ENCODE measurements at places on chromosomes 1 and 21.
A peak's percentile ranks its signal among the peaks of the same experiment; 100 is the strongest.

GRCh38 chr1:41765152-41765551 is 153.6 kb downstream of the HIVEP3 start:
- no peak for DNase-seq

DNA sequence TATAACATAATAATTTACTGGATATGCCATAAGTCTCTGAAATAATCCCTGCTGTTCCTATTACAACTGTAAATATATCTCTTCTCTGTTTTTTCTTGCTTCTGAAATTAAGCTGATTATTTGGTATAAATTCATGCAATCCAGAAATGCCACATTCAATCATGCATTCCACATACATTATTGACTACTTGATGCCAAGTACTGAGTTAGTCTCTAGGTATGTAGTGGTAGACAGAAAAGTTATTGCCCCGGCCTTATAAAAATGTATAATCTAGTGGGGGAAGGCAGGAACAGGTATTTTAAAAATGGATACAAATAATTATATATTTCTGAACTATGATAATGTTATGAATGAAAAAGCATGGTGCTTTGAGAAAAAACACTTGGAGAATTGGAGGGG is 338.6 kb upstream of the SNX7 start:
- DNase-seq, result no peak

- no peak for DNase-seq
Observed at GRCh38 chr21:30689822-30690221, 28.8 kb downstream of the KRTAP21-3 start.

- DNase-seq, result no peak
Observed at GRCh38 chr1:211764701-211765100, 65.9 kb downstream of the LPGAT1 start.

DNA sequence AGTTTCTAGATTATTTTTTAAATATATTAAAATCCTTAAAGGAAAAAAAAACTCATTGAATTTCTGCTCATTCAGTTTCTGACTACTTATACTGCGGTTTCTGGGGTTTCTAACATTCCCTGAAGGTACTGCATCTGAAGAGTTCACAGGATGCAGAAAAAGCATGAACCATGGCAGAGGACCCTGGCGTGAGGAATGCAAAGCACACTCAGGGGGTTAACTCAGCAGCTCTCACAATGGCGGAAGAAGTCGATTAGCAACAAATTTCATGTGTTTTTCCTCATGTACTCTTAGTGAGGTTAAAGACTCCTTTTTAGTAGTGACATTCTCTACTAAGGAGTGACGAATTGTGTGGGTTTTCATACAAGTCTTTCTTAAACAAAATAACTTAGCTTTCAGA is 975.6 kb downstream of the NCAM2 start:
- DNase-seq, result no peak

GRCh38 chr21:44874497-44875315 is 1.2 kb upstream of the PTTG1IP start:
- no peak for DNase-seq

DNA sequence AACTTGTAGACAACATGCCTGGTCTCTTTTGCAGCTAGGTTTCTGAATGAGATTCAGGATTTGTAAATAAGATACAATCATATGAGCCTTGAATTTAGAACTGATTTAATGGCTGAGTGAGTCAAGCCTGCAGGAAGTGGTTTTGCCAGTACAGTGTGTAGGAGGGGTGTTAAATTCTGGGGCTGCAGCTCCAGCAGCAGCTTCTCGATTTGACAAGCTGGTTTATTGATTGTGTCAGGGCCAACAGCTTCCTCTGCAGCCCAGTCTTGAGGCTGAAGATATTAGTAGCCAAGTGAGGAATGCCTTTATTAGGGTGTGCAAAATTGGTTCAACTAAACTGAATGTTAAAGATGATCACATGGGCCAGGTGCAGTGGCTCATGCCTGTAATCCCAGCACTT is 11.5 kb upstream of the PLA2G5 start:
- DNase-seq, result peak; percentile 36
